ENCODE measurements at places on chromosomes 13 and 19.
A peak's percentile ranks its signal among the peaks of the same experiment; 100 is the strongest.

- DNase-seq, result no peak
These were observed 710.7 kb upstream of the SGCG start for GRCh38 chr13:22470075-22470474.

- DNase-seq, result peak; percentile 99
These were observed 22.0 kb downstream of the MBNL2 start for GRCh38 chr13:97243915-97244781.

DNA sequence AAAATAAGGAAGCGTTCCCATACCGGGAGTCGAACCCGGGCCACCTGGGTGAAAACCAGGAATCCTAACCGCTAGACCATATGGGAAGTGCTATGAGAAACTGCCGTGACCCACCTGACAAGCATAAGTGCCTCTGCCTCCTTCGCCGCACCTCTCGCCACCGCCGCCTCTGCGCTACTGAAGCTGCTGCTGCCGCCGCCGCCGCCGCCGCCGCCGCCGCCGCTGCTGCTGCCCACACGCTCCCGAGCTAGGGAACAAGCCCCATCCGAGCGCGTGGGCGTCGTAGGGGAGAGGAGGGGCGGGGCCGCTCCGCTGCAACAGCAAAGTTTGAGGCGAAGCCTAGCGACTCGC, 610 bp upstream of the WBP4 start:
- peak; percentile 79 for DNase-seq

- DNase-seq, result no peak
These were observed 231.0 kb upstream of the IRS2 start for GRCh38 chr13:110017379-110017778.

DNA sequence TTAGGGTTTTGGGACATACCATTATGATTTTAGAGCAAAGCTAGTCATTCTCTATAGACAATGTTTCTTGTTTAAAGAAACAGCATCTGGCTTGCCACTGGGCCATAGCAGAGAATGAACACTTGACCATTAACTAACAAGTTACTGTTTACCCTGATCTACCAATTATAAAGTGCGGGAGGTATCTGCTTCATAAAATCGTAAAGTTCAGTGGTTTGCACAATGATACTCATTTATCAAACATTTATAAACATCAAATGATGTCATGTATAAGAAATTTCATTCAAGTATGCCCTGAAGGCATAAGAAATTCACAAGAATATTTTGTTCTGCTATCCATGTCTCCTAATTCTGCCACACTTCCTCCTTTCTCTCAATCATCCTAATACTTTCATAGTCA, 139.2 kb downstream of the PCDH20 start:
- DNase-seq, result no peak

DNA sequence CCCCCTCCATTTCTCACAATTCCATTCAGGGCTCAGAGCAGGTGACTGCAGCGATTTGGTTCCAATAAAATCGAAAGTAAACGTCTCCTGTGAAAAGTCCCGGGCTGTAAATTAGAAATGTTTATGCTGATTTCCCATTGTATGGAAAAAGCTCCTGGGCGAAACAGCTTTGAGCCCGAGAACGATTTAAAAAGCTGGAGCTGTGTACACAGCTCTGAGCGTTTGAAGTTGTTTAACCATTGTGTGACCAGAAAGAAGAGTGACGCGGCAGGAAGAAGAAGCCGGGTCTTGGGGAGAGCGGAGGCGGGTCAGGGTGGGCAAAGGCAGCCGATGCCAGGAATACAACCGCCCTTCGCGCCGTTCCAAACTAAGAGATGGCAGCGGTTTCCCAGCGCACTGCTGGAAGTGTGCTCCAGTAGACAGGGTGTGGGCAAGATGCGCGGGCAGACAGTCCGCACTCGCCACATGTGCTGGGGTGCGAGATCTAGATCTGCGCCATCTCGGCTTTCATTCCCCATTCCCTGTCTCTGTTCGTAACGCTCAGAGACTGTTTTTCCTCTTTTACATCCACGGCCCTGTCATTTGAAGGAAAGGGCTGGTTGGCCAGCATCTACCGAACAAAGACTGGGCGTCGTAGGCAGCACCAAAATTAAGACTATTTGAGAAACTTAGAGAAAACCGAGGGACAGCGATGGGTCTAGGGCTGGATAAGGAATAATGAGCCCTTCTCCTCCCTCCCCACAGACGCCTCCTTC, 960 bp upstream of the GSX1 start:
- DNase-seq, result no peak

DNA sequence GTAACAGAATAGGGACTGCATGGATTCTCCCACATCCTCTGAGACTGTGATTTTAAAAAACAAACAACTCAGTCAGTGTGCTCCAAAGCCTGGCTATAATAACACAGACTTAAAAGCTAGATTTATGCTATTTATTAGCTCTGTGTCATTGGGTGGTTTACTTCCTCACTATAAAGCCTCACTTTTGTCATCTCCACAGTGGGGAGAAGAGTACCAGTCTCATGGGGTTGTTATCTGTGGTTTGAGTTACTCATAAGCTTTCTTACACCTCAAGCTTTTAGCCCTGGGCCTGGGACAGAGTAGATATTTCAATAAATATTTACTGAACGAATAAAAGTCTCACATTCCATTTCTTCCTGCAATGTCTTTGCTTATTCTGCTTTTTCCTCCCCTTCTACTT, 5.3 kb downstream of the RNASEH2B start:
- no peak for DNase-seq

- peak; percentile 64 for DNase-seq
These were observed 146.9 kb upstream of the SOX21 start for GRCh38 chr13:94859278-94859691.

GRCh38 chr13:37345391-37345790, 239.9 kb upstream of the CSNK1A1L start:
- no peak for DNase-seq

GRCh38 chr19:18921593-18921992, 2.1 kb downstream of the DDX49 start:
- no peak for DNase-seq

- no peak for DNase-seq
These were observed 110.3 kb downstream of the TUBA3C start for GRCh38 chr13:19071161-19071936.

- no peak for DNase-seq
These were observed 18.7 kb upstream of the AURKC start for GRCh38 chr19:57212109-57212508.

DNA sequence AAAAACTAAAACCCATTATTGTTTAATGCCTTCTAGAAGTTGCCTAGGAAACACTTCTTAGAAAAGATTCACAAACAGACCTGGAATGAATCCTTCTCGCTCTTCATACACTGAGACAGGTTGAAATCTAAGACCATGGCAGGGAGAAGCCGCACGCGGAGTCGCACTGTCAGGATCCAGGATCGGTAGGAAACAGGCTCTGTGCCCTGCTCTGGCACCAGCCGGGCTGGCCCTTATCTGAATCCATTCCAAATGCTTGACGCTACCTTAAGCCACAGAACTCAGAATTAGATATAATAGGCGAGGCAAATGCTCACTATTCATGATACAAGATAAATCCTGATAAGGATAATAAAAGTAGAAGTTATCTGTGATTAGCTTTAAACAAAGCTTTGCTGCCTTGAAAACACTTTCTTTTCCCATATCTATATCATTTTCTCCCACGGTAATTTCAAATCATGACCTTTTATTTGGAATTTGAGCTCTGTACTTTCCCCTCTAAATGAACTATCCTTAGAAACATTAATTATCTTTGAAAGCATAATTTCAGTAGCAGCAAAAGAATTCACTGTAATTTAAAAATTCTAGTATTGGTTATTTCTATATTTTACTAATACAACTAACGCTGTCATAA, 385.6 kb downstream of the IRS2 start:
- no peak for DNase-seq

- DNase-seq, result no peak
These were observed 5.5 kb upstream of the ZNF428 start for GRCh38 chr19:43624933-43625332.

GRCh38 chr19:15294561-15294990, 37.8 kb downstream of the BRD4 start:
- DNase-seq, result no peak

DNA sequence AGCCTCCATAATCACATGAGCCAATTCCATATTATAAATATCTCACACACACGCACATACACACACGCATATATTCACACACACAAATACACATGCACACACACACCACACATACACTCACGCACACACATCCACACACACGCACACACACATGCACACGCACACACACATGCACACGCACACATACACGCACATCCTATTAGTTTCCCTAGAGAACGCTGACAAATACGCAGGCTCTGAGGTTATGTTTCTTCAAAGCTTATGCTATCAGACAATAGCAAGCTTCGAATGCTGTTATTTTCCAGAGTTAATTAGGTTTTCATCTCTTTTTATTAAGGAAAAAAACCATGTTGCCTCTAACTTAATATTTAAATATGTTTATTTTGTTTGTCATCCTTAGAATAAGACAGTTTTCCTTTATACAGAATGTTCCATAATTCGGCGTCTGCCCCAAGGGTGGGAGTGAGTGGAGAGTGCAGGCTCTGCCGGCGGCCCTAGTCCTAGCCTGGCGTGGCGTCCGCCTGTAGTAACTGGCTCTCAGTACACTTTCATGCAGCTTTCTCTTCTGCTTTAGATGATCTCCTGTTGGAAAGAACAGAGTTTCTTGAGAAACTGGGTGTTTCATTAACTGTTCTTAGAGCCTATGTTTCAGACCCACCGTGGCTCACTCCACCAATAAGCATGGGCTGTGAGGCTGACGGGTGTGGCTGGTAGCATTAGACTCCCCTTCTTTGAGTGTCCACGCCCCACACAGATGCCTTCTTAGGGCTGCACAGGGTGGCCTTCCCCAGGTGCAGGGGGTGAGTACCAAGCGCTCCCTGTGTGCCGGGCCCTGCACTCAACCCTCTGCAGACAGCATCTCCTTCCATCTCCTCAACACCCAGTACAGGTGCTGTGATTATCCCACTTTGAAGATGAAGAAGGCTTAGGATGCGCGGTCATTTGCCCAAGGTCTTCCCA, 30.4 kb upstream of the ANKRD10 start:
- no peak for DNase-seq
